ENCODE measurements at places on chromosomes 5 and 9. TPM values are rescaled to one million over a fixed set of nuclear protein-coding genes. Genes with fewer than 3 reads are reported as not detected.
A peak's percentile ranks its signal among the peaks of the same experiment; 100 is the strongest.

DNA sequence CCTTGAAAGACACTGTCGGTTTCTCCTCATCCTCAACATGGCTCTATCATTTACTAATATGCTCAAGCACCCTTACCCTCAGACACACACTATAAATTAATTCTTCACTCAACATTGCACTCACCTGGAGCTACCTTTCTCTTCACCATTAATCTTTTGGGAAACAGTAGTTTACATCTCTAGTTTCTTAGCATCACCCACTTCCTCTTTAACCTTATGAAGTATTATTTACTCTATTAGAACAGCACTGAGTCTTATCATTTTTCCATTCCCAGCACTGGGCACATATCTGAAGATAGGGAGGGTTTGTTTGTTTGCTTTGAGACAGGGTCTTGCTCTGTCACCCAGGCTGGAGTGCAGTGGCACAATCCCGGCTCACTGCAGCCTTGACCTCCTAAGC, 213.5 kb downstream of the SMARCA2 start:
- no peak overlapping the region for H3K4me3 ChIP-seq
- no peak for DNase-seq
- H3K4me1 ChIP-seq, result no peaks in the 10 kb centered on the region
- no peaks in the 10 kb centered on the region for H3K27me3 ChIP-seq
- H3K36me3 ChIP-seq, result no peaks in the 10 kb centered on the region
- no peak overlapping the region for H3K27ac ChIP-seq

- no peaks in the 10 kb centered on the region for H3K36me3 ChIP-seq
- no peak overlapping the region for H3K27ac ChIP-seq
- peaks cover 65% of the 10 kb centered on the region for H3K4me1 ChIP-seq
- no peak for DNase-seq
- no peak overlapping the region for H3K4me3 ChIP-seq
- H3K27me3 ChIP-seq, result no peaks in the 10 kb centered on the region
These were observed 41.5 kb downstream of the CXXC5 start for GRCh38 chr5:139689631-139690063.

GRCh38 chr9:21854119-21854518, 51.7 kb downstream of the MTAP start:
- peaks cover 5% of the 10 kb centered on the region for H3K36me3 ChIP-seq
- no peak overlapping the region for H3K4me3 ChIP-seq

- no peak overlapping the region for H3K4me3 ChIP-seq
- no peaks in the 10 kb centered on the region for H3K27me3 ChIP-seq
- H3K36me3 ChIP-seq, result no peaks in the 10 kb centered on the region
- no peak for DNase-seq
- no peak overlapping the region for H3K27ac ChIP-seq
These were observed 91.8 kb upstream of the PRSS3 start for GRCh38 chr9:33703430-33704102.

GRCh38 chr5:94433397-94434163, 184.8 kb downstream of the KIAA0825 start:
- no peaks in the 10 kb centered on the region for H3K36me3 ChIP-seq

GRCh38 chr5:14413331-14413750, 168.3 kb upstream of the OTULINL start:
- H3K36me3 ChIP-seq, result no peaks in the 10 kb centered on the region
- H3K4me1 ChIP-seq, result peaks cover 39% of the 10 kb centered on the region
- no peak overlapping the region for H3K4me3 ChIP-seq
- no peak overlapping the region for H3K27ac ChIP-seq

GRCh38 chr9:70013598-70014196, 30.0 kb upstream of the MAMDC2 start:
- no peak overlapping the region for H3K4me3 ChIP-seq
- H3K36me3 ChIP-seq, result no peaks in the 10 kb centered on the region
- no peaks in the 10 kb centered on the region for H3K27me3 ChIP-seq
- no peaks in the 10 kb centered on the region for H3K4me1 ChIP-seq
- H3K27ac ChIP-seq, result no peak overlapping the region

DNA sequence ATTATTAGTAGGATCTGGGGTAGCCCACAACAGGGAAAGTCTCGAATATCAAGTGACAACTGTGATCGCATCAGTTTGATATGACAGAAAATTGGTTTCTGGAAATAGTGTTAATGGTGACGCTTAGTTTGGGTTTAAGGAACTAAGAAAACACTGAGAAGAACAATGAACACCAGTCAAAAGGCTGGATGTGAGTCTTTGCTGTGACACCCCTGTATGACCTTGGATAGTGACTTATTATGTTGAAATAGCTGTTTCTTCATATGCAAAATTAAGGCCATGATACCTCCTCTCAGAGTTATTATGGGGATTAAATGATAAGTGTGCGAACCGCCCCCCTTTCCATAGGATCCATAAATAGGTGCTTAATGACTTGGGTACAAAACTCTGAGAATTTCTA, 926 bp downstream of the DNAJC25 start:
- H3K27ac ChIP-seq, result no peak overlapping the region
- no peak for DNase-seq
- no peaks in the 10 kb centered on the region for H3K36me3 ChIP-seq
- H3K4me1 ChIP-seq, result peaks cover 13% of the 10 kb centered on the region

- no peaks in the 10 kb centered on the region for H3K27me3 ChIP-seq
- no peak overlapping the region for H3K27ac ChIP-seq
- peaks cover 14% of the 10 kb centered on the region for H3K4me1 ChIP-seq
- H3K36me3 ChIP-seq, result no peaks in the 10 kb centered on the region
- DNase-seq, result no peak
These were observed 303.8 kb upstream of the WWC1 start for GRCh38 chr5:167987490-167988280.

- H3K27me3 ChIP-seq, result no peaks in the 10 kb centered on the region
These were observed 15.2 kb downstream of the LIFR start for GRCh38 chr5:38541174-38541725.

DNA sequence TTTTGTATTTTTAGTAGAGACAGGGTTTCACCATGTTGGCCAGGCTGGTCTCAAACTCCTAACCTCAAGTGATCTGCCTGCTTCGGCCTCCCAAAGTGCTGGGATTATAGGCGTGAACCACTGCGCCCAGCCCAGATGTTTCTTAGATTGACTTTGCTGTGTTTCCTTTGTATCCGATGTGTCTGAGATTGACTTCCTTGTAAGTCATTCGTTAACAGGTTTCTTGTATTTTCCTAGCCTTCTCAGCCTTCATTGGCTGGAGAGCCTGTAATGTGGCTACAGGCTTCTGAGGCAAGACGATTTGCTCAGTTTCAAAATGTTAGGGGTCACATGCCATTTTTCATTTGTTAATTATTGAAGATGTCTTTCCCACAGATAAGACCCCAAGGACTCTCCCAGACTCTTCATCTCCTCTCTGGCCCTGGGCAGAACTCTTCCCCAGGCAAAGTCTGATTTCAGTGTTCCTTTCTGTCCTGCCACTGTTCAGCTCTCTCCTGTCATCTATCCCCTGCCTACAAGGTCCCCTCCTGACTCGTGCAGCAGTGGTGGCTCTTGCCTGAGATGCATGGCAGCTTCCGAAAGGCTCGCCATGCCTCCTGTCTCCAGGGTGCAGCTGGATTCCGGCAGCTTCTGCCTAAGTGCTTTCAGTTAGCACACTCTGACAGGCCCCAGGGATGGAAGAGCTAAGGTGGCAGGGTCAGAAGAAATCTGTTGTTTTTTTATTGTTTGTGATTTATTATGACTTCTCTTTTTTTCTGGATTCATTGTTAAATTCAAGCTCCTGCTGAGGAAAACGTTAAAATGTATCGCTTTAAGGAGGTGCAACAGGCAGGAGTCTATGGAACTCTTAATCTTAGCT, 206.4 kb downstream of the AOPEP start:
- H3K27ac ChIP-seq, result peak overlapping the region; percentile 19
- peaks cover 24% of the 10 kb centered on the region for H3K4me1 ChIP-seq
- H3K4me3 ChIP-seq, result no peak overlapping the region
- no peak for DNase-seq

GRCh38 chr9:109320742-109321448, at the start of gene EPB41L4B:
TSS of gene EPB41L4B (minus strand) at chr9:109321059. CDS start at chr9:109320446, 613 bp downstream.
- peak; percentile 93 for DNase-seq
- H3K4me3 ChIP-seq, result peak within 1 kb of the TSS; percentile 66
- H3K4me1 ChIP-seq, result peaks cover 21% of the 10 kb centered on the region

DNA sequence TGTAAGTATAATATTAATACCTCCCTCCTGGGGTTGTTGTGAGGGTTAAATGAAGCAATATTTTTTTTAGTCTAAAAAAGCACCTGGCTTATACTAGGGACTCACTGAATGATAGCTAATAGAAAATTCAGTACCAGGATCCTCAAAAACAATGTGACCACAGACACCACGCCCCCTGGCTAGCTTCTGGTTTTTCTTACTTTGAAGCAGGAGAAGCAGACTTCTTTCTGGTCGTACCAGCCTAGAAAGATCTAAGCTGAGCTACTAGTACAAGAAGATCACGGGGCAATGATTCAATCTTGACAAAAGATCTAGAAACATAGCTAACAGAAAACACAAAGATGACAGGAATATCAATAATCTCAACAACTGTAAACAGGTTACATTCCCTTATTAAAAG, 218.5 kb upstream of the SLC30A5 start:
- peaks cover 12% of the 10 kb centered on the region for H3K4me1 ChIP-seq
- H3K36me3 ChIP-seq, result no peaks in the 10 kb centered on the region
- no peak overlapping the region for H3K4me3 ChIP-seq
- no peak overlapping the region for H3K27ac ChIP-seq
- H3K27me3 ChIP-seq, result no peaks in the 10 kb centered on the region
- DNase-seq, result no peak

- H3K27me3 ChIP-seq, result no peaks in the 10 kb centered on the region
- H3K27ac ChIP-seq, result no peak overlapping the region
- H3K4me3 ChIP-seq, result no peak overlapping the region
- H3K36me3 ChIP-seq, result no peaks in the 10 kb centered on the region
- H3K4me1 ChIP-seq, result no peaks in the 10 kb centered on the region
These were observed 482.7 kb upstream of the TLE4 start for GRCh38 chr9:79089054-79089560.

DNA sequence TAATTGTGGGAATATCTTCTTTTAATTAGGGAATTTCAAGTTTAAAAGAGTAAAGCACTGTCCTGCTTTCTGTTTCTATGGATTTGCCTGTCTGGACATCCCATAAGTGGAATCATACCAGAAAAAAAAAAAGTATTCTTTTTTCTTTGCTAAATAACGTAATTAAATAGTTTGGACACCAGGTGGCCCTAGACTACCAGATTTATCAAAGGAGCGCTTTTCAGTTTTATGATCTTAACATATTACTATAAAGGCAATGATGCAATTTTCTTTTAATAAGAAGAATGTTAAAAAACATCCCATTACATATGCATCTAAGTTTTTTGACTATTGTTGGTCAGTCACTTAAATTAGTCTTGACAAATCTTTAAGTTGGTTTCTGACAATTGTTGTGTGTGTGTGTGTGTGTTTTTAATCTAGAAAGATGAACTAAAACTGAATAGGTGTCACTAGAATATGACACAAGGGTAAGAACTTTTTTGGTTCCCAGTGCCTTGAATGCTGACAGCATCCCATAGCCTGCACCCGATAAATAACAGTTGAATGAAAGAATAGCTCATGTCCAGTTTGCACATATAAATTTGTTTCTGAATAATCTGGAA, 49.5 kb downstream of the C5orf22 start:
- H3K4me1 ChIP-seq, result no peaks in the 10 kb centered on the region
- no peak overlapping the region for H3K4me3 ChIP-seq
- peak; percentile 52 for DNase-seq

- H3K4me3 ChIP-seq, result no peak overlapping the region
- no peaks in the 10 kb centered on the region for H3K27me3 ChIP-seq
- no peak for DNase-seq
- no peaks in the 10 kb centered on the region for H3K4me1 ChIP-seq
These were observed 6.6 kb downstream of the COMMD10 start for GRCh38 chr5:116091416-116091815.

DNA sequence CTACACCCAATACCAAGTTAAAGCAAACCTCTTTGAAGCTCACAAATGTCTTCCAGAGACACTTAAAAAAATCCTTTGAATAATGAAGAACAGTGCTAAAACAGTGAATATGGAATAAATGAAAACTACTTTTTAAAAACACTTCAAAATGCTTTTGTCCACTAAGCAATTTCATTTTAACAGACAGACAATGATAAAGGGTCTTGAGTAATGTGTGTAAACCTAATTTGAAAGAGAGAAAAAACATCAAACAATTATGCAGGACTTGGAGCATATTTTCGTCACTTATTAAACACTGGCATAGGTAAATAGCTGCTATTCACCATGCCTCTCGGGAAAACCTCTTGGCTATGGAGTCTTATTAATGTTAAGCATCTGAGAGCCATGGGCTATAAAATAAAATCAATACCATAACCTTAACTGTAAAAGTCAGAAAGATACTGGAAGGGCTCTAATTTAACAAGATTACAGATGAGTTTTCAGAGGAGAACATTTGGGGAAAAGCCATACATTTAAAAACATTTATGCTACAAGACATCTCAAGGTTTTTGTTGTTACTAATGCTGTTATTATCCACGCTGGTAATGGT, 177.8 kb downstream of the NFIB start:
- no peak overlapping the region for H3K27ac ChIP-seq
- H3K36me3 ChIP-seq, result no peaks in the 10 kb centered on the region
- no peaks in the 10 kb centered on the region for H3K27me3 ChIP-seq
- no peak for DNase-seq
- H3K4me1 ChIP-seq, result no peaks in the 10 kb centered on the region

- no peak for DNase-seq
- no peaks in the 10 kb centered on the region for H3K36me3 ChIP-seq
- no peak overlapping the region for H3K4me3 ChIP-seq
- no peaks in the 10 kb centered on the region for H3K27me3 ChIP-seq
- H3K27ac ChIP-seq, result no peak overlapping the region
- no peaks in the 10 kb centered on the region for H3K4me1 ChIP-seq
These were observed 104.7 kb downstream of the NR2F1-AS1 start for GRCh38 chr5:93476251-93476742.

DNA sequence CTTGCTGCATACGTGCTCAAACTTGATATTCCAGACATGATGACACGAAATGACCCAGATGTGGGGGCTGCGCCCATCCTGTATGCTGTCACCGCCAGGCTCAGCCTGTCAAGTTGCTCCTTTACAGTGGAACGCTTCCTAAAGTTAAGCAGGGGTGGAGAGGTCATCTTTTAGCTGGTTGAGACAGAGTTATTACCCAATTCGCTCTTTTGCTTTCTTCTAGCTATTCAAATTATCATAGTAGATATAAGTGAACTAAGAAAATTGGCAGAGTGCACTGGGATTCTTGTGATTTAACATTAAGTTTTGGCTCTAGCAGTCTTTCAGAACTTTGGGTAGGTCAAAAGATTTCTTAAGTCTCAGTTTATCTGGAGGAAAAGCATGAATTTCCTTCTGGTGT, 69.8 kb upstream of the BASP1 start:
- H3K27ac ChIP-seq, result no peak overlapping the region
- no peaks in the 10 kb centered on the region for H3K27me3 ChIP-seq
- H3K4me1 ChIP-seq, result peaks cover 30% of the 10 kb centered on the region
- DNase-seq, result no peak

GRCh38 chr9:98708103-98708932, 417 bp downstream of the GABBR2 start:
- no peak for DNase-seq
- peaks cover 4% of the 10 kb centered on the region for H3K4me1 ChIP-seq
- H3K27ac ChIP-seq, result no peak overlapping the region
- no peaks in the 10 kb centered on the region for H3K36me3 ChIP-seq
- peaks cover 96% of the 10 kb centered on the region for H3K27me3 ChIP-seq

The CAMK2A gene
- total RNA-seq, result 0.09 TPM

The ZMAT2 gene
- 62.2 TPM for total RNA-seq

The IL13 gene
- not detected for total RNA-seq

The ARHGEF39 gene
- 31.9 TPM for total RNA-seq

The GPR151 gene
- not detected for total RNA-seq

The FRMPD1 gene
- total RNA-seq, result not detected

The ALDH1A1 gene
- total RNA-seq, result not detected

The FBP2 gene
- total RNA-seq, result not detected

The PRSS3 gene
- total RNA-seq, result not detected

The CFAP77 gene
- 1.8 TPM for total RNA-seq

The MELK gene
- 112 TPM for total RNA-seq

The TAS2R1 gene
- not detected for total RNA-seq

The STPG3 gene
- total RNA-seq, result not detected

Data from neural progenitor cell (in vitro differentiated cells).